ENCODE measurements at places on chromosomes 4 and X.
A peak's percentile ranks its signal among the peaks of the same experiment; 100 is the strongest.

- no peak for DNase-seq
Measured at GRCh38 chr4:184409911-184410692, 64.2 kb downstream of the IRF2 start.

DNA sequence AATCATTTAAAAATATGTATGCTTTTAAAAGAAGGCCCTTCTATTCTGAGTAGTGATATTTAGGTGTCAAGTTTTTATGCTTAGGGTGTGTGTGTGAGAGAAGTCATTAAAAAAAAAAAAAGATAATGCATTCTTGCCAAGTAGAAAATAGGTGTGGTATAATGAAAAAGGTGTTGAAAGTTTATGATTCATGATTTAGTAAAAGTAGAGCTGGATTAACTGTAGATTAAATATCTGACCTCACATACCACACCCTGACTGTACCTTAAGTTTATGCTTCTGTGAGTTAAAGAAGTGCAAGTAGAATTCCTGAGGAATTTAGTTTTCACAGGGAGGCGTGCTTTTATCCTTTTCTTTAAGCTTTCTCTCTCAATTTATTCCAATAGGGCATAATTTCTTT lies 71.1 kb downstream of the BMPR1B start:
- DNase-seq: no peak

- no peak for DNase-seq
Measured at GRCh38 chrX:23825675-23826074, 42.7 kb downstream of the SAT1 start.

GRCh38 chr4:81663368-81663767 lies 191.7 kb upstream of the RASGEF1B start:
- no peak for DNase-seq

DNA sequence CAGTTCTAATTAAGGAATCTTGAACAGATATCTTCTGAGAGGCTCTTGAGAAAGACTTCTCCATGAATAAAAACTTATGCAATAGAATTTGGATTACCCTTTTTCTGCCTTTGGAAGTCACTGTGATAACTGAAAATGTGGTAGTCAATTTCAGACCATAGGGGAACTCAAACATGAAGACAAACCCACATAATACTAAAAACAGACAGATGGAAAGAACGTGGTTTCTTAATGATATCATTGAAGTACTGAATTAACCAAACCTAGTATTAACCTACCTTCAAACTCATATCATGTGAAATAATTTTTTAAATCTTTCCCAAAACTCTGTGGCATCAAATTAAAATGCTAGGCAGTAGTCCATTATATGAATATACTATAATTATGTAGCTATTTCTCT lies 153.5 kb downstream of the CAMK2D start:
- DNase-seq: no peak

- DNase-seq: no peak
Measured at GRCh38 chr4:36385951-36386571, 104.6 kb downstream of the DTHD1 start.

DNA sequence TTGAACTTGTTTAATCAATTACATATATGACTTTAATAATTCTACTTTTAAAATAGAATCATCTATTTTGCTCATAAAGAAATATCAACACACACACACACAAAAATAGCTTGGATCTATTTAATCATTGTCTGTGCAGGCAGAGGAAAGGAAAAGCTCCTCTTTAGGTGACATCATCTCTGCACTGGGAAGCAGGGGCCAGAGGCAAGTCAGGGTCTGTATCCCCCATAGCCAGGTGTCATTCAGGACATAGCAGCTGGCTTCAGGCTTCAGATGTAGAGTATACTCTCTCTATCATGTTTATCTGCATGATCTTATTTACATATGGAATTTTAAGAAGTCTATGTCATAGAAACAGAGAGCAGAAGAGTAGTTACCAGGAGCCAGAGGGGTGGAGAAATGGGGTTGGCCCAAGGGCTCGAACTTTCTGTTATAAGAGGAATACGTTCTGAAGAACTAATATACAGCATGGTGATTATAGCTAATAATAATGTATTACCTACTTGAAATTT lies 110.4 kb upstream of the LDB2 start:
- DNase-seq: no peak

- peak; percentile 33 for DNase-seq
Measured at GRCh38 chr4:3199653-3200422, 49.1 kb upstream of the MSANTD1 start.

DNA sequence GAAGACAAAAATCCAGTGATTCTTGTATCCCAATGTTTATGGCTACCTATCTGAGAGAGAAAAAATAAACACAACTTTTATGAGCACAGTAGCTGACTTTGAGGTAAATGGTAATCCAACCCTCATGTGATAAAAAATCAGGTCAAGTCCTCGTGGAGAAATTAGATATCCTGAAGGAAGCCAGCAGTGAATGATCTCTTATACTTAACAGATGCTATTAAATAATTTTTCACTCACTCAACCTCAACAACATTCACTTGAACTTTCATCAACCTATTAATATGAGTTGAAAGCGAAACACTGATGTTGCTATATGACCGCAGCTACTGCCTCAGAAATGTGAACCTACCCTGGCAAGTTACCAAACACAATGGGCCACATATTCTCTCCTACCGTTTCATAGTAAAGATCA lies 105.4 kb downstream of the GPC3 start:
- no peak for DNase-seq

DNA sequence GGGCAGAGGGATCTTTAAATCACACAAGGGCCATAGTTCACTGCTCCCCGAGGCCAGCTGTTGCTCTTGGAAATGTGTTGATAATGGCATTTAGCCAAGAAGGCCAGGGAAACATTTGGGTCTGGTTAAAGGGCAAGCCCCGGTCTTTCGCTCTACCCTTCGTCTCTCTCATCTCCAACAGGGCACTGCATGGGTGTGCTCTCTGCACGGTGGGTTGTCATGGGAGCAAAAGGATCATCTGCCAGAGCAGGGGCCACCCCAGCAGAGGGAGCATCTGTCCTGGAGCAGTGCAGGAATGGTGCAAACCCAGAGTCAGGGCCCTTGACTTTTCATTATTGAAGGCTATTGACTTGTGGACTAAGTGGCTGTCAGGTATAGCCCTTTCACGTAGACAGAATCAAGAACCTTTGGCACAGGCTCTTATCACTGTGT lies 22.7 kb upstream of the PGRMC2 start:
- DNase-seq: no peak

DNA sequence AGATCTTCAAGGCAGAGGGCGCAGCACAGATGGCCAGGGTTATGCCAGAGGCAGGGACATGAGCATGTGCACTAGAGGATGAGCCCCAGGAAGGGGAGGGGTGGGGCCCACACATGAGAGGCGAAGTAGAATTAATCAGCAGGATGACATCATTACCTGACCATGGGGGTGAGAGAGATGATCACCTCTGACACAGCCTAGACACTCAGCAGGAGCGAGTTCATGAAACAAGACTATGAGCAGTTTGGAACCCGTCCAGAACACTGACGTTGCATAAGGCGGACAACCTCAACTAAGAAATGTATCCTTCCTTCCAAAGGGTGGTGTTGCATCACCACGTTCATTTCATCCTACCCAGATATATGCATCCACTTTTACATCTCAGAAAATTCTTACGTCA lies 446.7 kb upstream of the TENM3 start:
- peak; percentile 96 for DNase-seq

DNA sequence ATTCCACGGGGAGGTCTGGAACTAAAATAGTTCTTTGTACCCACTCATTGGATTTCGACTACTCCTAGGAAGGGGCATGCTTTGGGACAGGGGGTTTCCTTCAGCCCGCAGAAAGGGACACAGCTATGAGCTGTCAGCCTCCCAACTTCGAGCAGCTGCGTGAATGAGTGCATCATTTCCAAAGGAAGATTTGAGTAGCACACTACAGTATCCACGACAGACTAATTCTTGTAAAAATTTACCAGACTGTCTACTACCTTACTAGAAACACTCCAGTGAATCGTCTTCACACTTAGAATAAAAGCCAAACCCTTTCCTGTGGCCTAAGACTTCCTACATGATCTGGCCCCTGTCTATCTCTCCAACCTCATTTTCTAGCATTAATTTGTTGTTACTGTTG lies 101.9 kb downstream of the MAOA start:
- DNase-seq: no peak

All from amniotic epithelial cell (primary cell).